ENCODE measurements at places on chromosomes 3 and 15.

GRCh38 chr3:32467333-32468070 is 35.1 kb downstream of the CMTM6 start:
- DNase-seq: peak; percentile 56

DNA sequence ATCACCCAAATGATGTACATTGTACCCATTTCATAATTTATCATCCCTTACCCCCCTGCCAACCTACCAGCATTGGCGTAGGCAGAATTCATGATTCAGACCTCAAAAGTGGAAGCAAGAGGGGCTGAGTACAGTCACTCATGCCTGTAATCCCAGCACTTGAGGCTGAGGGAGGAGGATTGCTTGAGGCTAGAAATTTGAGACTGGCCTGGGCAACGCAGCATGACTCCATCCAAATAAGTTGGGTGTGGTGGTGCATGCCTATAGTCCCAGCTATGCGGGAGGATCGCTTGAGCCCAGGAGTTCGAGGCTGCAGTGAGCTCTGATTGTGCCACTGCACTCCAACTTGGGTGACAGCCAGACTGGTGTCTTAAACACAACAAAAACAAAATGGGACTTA is 10.4 kb downstream of the TTC14 start:
- DNase-seq: no peak

DNA sequence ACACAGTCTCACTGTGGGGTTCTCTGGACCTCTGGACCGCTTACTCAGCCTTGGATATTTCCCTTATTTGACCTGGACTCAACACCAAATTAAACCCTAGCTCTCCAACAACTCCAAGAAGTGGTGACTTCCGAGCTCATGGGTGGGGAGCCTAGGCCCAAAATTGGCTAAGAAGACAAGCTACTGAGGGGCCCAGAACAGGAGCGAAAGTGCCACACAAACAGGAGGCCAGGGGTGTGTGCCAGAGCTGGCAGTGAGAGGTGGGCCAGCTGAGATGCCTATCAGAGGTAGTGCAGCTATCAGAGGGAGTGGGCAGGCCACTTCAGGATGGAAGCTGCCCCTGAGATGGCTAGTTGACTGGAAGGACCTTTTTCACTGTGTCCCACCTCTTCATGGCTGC is 151.1 kb upstream of the PRR20G start:
- no peak for DNase-seq

- no peak for DNase-seq
Observed at GRCh38 chr3:71492974-71493771, 90.4 kb downstream of the FOXP1 start.

DNA sequence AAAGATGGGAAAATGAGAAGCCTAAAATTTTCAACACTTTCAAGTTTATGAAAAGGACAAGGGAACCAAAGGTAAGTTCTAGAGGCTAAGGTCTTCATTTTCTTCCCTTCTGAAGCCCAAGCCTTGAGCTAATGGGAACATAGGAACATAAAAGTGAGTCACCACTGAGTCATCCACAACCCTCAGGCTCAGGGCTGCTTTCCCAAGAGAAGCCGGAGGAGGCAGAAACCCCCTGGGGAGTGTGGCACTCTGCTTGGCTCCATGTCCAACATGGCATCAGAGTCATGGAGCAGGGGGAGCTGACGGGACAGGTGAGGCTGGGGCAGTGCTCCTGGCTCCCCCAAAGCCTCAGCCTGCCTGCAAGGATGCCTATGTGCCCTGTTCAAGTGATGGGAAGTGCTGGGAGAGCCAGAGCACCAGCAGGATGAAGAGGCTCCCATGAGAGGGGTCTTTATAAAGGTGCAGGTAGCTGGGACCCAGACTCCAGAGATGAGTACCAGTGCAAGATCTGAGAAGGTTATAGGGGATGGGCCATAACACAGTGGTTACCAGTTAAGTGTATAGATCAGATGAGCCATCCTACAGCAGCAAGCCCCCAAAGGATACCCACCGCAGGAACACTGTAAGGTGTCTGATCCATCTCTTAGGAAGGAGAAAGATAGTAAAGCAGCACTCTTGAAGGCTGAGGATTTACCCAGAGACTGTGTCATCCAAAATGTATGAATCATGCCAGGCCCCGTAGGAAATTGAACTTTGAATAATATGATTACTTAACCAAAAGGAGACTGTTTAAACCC is 31.8 kb upstream of the RYR3 start:
- peak; percentile 88 for DNase-seq

DNA sequence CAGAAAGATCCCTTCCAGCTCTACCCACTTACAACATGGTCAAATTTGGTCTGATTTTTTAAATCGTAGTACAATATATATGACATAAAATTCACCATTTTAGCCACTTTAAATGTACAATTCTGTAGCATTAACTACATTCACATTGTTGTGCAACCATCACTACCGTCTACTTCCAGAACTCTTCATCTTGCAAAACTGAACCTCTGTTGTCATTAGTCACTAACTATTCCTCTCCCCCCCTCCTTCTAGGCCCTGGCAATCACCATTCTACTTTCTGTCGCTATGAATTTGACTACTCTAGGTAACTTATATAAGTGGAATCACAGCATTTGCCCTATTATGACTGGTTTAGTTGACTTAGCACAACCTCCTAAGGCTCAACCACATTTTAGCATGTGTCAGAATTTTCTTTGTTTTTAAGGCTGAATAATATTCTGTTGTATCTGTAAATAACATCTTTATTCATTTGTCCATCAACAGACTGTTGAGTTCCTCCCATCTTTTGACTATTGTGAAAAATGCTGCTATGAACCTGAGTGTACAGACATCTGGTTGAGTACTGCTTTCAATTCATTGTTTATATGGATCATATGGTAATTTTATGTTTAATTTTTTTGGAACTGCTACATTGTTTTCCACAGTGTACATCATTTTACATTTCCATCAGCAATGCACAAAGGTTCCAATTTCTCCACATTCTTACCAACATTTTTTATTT is 35.5 kb upstream of the CCR2 start:
- DNase-seq: no peak

DNA sequence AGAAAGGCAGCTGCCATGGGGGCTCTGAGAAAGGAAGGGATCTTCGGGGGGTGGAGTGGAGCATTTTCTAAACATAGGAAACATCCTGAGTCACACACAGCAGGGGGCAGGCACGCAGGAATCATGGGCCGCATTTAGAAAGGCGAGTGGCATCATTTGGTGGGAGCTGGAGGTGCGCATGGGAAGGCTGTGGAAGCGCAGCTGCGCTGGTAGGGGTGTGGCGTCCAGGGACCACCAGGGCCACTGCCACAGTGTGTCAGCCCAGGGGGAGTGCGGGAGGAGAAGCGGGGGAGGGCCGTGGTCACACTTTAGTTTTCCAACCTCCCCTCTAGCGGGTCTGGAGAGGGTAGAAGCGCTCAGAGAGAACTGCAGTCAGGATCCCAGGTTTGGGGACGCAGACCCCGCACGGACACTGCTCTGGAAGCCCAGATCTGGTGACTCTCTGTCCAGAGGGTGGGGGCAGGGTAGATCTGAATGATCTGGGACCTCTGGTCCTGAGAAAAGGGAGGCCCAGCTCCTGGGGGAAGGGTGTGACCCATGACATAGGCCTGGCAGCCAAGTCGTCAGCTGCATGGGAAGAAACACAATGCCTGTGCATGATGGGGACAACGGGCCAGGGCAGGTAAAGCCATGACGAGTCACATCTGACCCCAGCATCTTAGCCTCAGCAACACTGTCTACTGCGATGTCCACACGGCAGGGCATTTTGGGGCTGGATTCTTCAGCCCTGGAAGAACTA is 88.0 kb upstream of the IQSEC1 start:
- DNase-seq: no peak

All from fibroblast of lung (primary cell).